ENCODE measurements at places on chromosomes 1 and 21.

DNA sequence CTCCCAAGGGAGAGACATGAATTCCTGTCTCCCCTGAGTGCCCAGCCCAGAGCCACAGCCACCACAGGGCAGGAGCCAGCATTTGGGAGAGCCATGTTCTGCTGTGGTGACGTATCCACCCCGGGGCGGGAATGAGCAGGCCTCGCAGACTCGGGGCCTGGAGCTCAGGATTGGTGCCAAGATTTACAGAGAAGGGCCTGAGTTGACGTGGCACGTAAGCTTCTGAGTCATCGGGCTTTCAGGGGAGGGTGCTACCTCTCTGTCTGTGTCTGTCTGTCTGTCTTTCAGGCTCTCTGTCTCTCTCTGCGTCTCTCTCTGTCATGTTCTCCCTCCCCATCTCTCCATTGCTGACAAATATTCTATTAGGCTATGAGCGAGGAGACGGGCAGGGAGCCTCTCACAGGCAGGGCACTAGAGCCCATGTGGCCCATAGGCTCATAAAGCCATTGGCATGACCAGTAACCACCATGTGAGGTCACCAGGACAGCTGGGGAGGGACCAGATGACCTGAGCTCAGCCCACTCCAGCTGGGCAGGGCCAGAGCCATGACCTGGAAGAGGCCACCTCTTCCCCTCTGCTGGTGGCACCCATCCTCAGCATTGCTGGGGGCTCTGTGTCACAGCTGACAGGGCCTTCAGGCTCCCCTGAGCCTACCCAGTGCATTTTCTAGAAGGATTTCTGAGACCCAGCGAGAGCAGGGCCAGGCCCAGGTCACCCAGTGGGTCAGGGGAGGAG, 300.0 kb upstream of the VAMP3 start:
- DNase-seq, result no peak

GRCh38 chr1:99139876-99140275, 124.4 kb upstream of the PLPPR4 start:
- no peak for DNase-seq

GRCh38 chr1:205629751-205630150, 2.1 kb downstream of the ELK4 start:
- no peak for DNase-seq

DNA sequence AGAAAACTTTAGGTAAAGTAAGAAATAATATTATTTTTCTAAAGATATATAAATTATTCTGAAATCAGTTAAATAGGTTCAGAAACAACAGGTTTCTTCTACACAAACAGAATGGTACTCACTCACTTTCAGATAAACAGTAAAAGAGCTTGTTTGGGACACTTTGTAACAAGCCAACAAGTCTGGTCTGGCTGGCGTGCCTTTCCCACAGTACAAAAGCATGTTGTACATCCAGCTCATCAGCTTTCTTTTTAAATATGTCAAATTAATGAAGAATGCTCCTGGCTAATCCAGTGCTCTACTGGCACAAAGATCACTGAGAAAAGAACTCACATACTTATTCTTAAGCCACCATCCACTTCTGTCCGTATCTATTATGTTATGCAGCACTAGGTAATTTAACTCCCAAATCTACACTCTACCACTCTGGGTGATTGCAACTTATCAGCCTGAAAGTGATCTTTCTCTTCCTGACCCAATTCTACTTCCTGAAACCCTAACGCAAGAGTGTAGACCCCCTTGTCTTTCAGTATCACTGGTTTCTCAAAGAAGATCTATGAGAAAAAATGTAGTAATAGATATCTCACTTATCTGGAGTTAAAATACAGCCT, 32.6 kb downstream of the TRIT1 start:
- DNase-seq, result no peak

Measured in NCI-H1930 (cell line).